Left lung (tissue), 14 donors: ENCODE measurements at places on chromosomes 5 and 9. TPM values are rescaled to one million over a fixed set of nuclear protein-coding genes. Genes with fewer than 3 reads are reported as not detected.
A peak's percentile ranks its signal among the peaks of the same experiment; 100 is the strongest.

DNA sequence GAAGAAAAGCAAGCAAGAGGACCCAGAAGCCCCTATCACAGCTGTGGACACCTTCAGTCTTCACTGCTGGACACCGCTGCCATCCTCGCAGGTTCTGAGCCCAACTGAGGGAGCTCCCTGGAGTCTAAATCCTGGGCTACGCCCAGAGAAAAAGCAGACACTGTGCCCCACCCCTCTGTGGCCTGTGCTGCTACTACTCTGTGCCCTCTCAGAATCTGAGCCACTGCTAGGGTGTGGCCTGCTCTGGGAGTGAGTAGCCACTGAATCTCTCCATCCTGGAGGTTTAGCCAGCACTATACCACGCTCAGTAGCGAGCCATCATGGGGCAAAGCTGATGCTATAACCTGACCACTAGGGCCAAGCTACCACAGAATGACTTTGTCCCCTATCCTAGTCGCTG is 338.2 kb downstream of the NPR3 start:
- no peak for DNase-seq

DNA sequence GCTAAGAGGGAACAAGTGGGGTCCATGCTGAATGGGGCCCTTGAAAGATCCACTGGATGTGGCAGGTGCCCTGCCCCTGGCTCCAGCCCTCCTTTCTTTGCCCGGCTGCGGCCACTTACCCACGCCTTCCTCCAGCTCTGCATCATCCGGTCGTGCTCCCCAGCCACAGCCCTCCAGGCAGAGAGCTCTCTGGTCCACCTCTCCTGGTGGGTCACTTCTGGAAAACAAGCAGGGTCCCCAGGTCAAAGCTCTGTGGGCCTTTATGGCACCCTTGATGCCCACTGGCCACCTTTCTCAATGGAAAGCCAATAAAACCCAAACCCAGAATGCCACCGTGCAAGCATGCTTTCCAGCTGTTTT is 45.0 kb downstream of the SECISBP2 start:
- no peak for DNase-seq

DNA sequence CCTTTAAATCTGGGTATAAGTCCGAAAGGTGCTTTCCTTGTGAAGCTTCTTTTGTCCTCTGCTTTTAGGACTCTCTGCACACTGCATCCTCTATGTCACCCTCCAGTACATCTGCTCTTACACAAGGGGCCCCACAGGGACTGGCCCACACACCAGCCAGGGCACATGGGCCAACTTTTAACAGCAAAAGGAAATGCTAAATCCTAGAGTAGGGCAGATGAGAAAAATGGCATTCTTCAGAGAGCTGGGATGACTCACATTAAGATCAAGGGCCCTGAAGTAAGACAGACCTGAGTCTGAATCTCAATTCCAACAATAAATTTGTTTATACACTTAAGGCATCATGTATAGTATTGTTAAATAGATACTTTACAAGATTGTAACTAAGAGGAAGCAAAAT is 40.3 kb upstream of the CDKN2B start:
- no peak for DNase-seq

GRCh38 chr5:112635771-112636731 is 101.6 kb upstream of the APC start:
- no peak for DNase-seq

DNA sequence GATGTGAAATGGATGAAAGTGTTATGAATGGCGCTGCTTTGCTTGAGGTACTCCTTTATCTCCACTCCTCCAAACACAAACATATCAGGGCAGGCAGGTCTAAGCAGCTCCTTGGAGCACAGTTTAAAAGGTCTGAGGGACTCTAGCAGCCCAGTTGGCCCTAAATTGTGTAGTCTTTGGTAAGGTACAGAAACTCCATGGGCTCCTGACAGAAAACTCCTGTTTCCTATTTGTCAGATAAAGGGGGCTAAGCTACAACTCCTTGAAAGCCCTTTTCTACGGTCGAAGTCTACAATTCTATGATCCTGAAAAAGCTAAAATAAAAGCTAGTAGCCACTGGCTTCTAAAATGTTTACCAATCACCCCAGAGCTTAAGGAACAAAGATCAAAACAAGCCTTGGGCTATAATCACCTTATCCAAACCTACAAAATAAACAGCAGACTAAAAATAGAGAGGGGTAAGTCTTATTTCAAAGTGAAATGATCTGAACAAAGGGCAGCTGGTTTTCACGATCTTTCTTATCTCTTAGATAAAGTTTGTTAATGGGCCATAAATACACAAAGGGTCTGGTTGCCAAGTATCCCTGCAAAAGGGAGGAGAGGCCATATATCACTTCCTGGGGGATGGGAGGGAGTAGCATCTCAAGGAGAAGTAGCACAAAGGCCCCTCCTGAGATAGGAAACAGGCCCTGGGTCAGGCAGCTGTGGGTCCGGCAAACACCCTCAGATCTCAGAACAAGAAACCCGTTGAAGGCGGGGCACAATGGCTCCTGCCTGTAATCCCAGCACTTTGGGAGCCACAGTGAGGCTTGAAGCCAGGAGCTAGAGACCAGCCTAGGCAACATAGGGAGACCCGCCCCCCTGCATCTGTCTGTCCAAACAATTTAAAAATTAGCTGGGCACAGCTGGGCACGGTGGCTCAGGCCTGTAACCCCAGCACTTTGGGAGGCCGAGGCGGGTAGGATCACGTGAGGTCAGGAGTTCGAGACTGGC is 28.3 kb upstream of the DENND4C start:
- no peak for DNase-seq

DNA sequence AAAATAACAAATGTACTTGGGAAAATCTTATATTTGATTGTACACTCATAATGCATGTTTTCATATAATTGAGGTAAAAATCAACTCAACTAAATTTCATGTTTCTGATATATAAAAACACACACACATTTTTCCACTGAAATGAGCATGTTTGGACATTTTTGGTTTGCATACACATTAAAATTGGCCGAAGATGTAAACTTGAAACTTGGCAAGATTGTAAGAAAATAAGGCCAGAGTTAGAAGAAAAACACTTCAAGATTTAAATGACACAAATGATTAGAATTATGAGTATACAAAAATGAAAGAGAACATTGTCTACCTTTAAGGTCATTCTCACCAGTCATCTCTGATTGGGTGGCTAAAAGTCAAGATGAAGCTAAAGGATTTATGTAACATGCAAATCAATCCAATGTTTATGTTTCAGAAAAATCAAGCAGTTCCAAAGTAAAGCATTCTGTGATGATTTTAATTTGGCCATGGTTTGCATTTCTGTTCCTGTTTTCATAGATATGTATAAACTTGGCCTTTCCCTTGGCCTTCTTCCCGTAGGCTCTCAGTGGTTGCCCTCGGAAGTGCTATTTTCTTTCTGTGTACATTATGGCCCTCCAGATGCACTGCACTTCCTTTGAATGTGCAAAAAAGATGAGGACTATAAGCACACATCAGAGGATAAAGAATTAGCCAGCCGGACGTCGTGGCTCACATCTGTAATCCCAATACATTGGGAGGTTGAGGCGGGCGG is 1105.4 kb upstream of the DMAC1 start:
- peak; percentile 55 for DNase-seq

DNA sequence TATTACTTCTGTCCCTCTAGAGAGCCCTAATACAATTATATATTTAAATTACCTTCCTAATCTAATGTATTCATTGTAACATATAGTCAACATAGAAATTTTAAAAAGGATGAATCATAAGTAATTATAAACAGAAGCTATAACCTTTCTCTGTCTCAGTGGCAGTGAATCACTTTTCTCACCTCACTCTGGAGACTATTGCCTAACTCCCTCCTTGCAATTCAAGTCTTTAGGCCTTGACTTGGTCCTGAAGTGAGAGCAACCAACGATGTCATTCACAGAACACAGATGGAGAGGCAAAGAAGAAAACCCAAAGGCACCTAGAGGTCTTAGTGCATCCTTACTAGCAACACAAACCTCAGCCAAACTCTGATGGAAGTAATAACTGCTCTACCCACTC is 133.3 kb upstream of the DPYSL3 start:
- no peak for DNase-seq

GRCh38 chr5:77452351-77452750 is 39.8 kb downstream of the WDR41 start:
- DNase-seq = no peak

GRCh38 chr5:135007749-135008363 is 26.2 kb downstream of the PITX1 start:
- peak; percentile 43 for DNase-seq

DNA sequence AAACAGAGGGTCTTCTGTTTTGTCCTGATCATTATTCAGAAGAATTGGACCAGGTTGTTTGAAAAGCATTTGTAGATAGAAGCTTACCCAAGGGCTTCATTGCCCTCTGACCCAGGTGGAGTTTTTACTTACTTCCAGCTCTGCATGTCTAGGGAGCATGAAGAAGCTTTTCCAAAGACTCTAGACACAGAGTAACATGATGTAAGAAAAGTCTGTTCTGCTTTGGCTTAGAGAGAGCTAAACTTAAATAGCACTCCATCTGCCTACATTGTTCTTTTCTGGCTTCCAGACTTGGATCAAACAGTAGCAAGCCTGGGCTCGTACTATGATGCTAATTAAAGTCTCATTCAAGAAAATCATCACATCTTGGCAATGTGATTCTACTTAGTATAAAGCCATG is 112.1 kb downstream of the SNCAIP start:
- DNase-seq = peak; percentile 67

DNA sequence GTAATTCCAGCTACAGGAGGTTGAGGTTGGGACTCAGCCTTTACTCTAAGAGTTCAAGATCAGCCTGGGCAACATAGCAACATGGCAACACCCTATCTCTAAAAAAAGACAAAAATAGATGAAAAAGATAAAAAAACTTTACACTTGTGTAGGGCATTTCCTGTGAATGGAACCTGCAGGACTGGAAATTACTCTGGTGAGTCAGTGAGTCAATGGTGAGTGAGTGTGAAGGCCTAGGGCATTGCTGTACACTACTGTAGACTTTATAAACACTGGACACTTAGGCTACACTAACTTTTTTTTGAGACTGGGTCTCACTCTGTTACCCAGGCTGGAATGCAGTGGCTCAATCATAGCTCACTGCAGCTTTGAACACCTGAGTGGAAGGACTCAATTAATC is 19.5 kb upstream of the ARSI start:
- DNase-seq = no peak

- DNase-seq = no peak
These were observed 31.7 kb upstream of the ZBTB43 start for GRCh38 chr9:126773004-126773607.

DNA sequence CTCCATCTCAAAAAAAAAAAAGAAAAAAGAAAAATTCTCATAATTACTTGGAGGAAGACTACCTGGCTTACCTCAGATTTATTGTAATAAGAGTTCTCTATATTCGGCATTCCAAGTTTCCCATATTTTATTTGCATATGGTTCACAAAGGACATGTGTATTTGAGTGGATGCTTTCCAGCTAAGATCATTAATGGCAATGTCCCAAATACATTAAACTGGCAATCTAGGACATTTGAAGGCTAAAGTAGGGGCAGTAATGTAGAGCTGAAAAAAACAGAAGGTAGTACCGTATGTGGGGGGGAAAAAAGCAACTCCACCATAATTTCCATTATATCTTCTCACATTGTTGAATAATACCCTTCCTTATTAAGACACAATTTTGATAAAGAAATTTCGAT is 4.9 kb downstream of the TUT7 start:
- DNase-seq = no peak

- no peak for DNase-seq
These were observed 5.0 kb downstream of the EBF1 start for GRCh38 chr5:159094745-159095144.

- DNase-seq = no peak
These were observed 83.8 kb upstream of the RAPGEF1 start for GRCh38 chr9:131823701-131824146.

- no peak for DNase-seq
These were observed 64.0 kb downstream of the SFXN1 start for GRCh38 chr5:175542232-175542965.

DNA sequence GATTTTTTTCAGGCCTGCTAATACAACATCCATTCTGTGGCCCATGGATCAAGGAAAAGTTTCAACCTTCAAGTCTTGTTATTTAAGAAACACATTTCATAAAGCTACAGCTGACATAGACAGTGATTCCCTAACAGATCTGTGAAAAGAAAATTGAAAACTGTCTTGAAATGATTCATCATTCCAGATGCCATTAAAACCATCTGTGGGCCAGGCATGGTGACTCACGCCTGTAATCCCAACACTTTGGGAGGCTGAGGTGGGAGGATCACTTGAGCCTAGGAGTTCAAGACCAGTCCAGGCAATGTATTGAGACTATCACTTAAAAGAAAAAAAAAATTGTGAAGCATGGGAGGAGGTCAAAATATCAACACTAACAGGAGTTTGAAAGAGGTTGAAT is 6.0 kb downstream of the RAPGEF6 start:
- DNase-seq = no peak

- no peak for DNase-seq
These were observed 24.9 kb downstream of the ROPN1L start for GRCh38 chr5:10466446-10467073.

- DNase-seq = peak; percentile 66
These were observed 565 bp downstream of the HTR1A start for GRCh38 chr5:63961598-63962161.

DNA sequence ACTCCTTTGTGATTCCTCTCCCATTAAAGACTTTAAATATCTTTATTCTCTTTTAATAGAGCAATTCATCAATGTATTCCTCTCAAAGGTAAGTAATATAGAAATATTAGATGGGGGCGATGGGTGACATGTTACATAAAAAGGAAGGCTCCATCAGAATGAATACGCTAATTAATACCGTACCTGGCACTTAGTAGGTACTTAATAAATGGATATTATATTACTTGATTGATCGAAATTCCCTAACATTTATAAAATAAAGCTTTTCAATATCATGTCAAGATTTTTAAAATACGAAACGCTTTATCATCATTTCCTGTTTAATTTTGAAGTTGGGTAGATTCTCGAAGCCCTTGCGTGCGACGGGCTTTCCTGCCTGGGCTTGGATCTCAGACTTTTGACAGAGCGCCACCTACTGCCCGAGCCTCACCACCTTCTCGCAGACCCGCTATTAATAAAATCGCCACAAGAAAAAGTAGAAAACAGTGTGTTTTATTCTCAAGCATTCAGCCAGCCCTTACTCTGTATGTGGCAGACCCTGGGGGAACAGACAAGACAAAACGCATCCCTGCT is 99.4 kb downstream of the C5orf15 start:
- peak; percentile 81 for DNase-seq

GRCh38 chr9:123660691-123661466 is 269.0 kb downstream of the DENND1A start:
- DNase-seq = no peak

The CDC20B gene
- not detected for total RNA-seq

The IRX1 gene
- total RNA-seq = 18.3 TPM

The RASEF gene
- total RNA-seq = 26.7 TPM

The HSPB3 gene
- 0.32 TPM for total RNA-seq

The KIF4B gene
- total RNA-seq = 0.05 TPM

The SOHLH1 gene
- not detected for total RNA-seq

The PIP5KL1 gene
- 3.8 TPM for total RNA-seq

The ANKRD18B gene
- total RNA-seq = 0.58 TPM

The BAAT gene
- 18.6 TPM for total RNA-seq

The CATSPER3 gene
- 0.85 TPM for total RNA-seq

The TNFSF8 gene
- 2.1 TPM for total RNA-seq

The REEP2 gene
- total RNA-seq = 2.5 TPM
